Natural killer cell treated with Interleukin-12 subunit alpha and Interleukin-12 subunit beta and Interleukin-15 and Interleukin-18, amount 100 ng/mL, for 72 hours (primary cell): ENCODE measurements at places on chromosomes 7 and 10.

- no peak overlapping the region for H3K27ac ChIP-seq
- DNase-seq: no peak
- peaks cover 60% of the 10 kb centered on the region for H3K36me3 ChIP-seq
- H3K4me1 ChIP-seq: no peaks in the 10 kb centered on the region
Measured at GRCh38 chr10:37952043-37952755, 24.2 kb downstream of the ZNF25 start.

- peaks cover 5% of the 10 kb centered on the region for H3K27me3 ChIP-seq
- H3K4me1 ChIP-seq: no peaks in the 10 kb centered on the region
- no peak overlapping the region for H3K4me3 ChIP-seq
- DNase-seq: no peak
- no peak overlapping the region for H3K27ac ChIP-seq
- H3K36me3 ChIP-seq: no peaks in the 10 kb centered on the region
Measured at GRCh38 chr10:21022821-21023220, 125.7 kb upstream of the NEBL start.

DNA sequence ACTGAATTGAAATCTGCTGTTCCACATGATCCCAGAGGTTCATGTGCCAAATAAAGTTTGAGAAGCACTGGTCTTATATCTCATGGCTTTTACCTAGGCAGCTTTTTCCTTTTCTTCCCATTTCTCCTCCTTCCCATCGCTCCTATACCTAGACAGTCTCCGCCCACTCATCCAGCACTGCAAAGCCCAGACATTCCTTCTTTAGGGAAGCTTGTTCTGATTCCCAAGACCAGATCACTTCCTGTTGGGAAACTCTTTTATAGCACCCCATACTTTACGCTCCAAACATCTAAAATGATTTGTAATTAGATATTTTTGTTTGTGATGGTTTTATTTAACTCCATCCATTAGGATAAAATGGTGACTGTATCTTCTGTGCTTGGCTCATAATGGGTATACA is 75.9 kb downstream of the BMPER start:
- no peak overlapping the region for H3K27ac ChIP-seq
- DNase-seq: no peak
- no peaks in the 10 kb centered on the region for H3K4me1 ChIP-seq
- no peaks in the 10 kb centered on the region for H3K36me3 ChIP-seq
- no peak overlapping the region for H3K4me3 ChIP-seq

DNA sequence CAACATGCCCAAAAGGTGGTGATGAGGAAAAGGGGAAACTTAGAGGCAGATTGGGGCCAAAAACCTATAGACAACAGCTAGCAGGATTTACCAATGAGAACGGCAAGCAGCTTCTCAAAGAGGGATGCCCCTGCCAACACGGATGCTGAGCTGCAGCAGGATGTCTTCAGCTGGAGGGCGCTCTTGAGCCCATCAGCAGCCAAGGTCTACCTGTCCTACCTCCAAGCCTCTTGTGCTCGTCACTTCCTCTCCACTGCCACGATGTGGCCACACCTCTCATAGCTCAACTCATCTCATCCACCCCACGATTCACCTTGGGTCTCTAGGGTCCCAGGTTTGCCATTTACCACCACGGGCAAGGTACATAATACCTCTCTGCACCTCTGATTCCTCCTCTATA is 36.5 kb downstream of the DLG5 start:
- DNase-seq: no peak
- H3K4me1 ChIP-seq: peaks cover 27% of the 10 kb centered on the region
- H3K36me3 ChIP-seq: no peaks in the 10 kb centered on the region
- no peaks in the 10 kb centered on the region for H3K27me3 ChIP-seq

GRCh38 chr7:54947266-54947665 is 71.6 kb upstream of the EGFR start:
- no peak overlapping the region for H3K27ac ChIP-seq
- H3K36me3 ChIP-seq: no peaks in the 10 kb centered on the region
- no peak overlapping the region for H3K4me3 ChIP-seq
- no peak for DNase-seq

DNA sequence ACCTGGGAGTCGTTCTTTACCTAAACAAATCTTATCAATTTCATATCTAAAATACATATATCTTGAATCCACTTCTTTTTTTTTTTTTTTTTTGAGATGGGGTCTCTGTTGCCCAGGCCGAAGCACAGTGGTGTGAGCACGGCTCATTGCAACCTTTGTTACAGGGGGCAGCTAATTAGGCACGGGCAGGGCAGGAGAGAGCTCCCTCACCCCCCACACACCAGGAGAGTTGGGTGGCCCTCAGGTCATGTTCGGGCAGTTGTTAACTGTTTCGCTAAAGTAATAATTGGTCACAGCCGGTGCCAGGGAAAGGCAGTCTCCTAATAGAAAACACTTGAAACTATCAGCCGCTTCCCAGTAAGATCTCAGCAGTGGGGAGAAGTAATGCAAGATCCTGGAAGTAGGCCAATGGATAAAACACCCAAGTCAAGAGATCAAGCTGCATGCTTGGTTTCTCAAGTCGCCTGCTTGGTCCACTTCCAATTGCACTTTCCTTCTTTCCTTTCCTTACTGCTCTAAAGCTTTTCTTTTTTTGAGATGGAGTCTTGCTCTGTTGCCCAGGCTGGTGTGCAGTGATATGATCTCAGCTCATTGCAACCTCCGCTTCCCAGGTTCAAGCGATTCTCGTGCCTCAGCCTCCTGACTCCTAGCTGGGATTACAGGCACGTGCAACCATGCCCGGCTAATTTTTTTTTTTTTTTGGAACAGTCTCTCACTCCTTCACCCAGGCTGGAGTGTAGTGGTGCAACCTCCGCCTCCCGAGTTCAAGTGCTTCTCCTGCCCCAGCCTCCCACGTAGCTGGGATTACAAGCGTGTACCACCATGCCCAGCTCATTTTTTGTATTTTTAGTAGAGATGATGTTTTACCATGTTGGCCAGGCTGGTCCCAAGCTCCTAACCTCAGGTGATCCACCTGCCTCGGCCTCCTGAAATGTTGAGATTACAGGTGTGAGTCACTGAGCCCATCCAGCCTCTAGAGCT is 21.3 kb upstream of the EFCAB10 start:
- H3K4me1 ChIP-seq: no peaks in the 10 kb centered on the region
- H3K27ac ChIP-seq: no peak overlapping the region
- DNase-seq: no peak
- no peaks in the 10 kb centered on the region for H3K36me3 ChIP-seq
- H3K4me3 ChIP-seq: no peak overlapping the region

- H3K4me1 ChIP-seq: no peaks in the 10 kb centered on the region
- no peaks in the 10 kb centered on the region for H3K27me3 ChIP-seq
- H3K27ac ChIP-seq: no peak overlapping the region
- no peak for DNase-seq
Measured at GRCh38 chr7:111867348-111867931, 305.1 kb upstream of the IMMP2L start.

GRCh38 chr10:117346574-117346973 is 28.7 kb downstream of the PDZD8 start:
- no peak overlapping the region for H3K27ac ChIP-seq
- no peaks in the 10 kb centered on the region for H3K27me3 ChIP-seq
- H3K4me1 ChIP-seq: peaks cover 52% of the 10 kb centered on the region
- DNase-seq: no peak
- no peak overlapping the region for H3K4me3 ChIP-seq

DNA sequence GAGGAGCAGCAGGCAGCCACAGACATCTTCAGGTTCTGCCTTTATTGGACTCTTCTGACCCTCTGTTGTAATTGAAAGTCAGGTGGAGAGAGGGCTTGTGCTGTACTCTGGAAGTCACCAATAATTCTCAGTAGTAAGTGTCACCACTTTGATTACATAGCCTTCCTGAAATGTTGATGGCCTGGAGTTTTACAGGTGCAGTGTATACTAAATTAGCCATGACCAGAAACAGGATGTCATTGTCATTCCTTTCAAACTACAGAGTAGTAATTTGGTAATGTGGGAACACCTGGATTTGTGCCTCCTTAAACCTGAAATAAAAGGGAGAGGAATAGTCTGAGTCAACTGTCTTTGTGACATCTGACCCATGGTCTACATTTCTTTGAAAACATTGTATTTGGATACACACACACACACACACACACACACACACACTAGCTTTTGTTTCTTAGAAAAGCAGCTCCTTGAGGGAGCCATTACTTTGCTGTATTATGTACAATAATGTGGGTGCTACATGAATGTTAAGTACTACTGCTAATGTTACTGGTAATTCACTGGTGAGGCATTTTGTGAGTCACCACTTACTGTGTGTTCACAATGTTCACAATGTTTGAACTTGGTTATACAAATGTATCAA is 19.6 kb downstream of the ARL4A start:
- H3K36me3 ChIP-seq: no peaks in the 10 kb centered on the region
- no peak overlapping the region for H3K4me3 ChIP-seq
- no peaks in the 10 kb centered on the region for H3K4me1 ChIP-seq
- H3K27ac ChIP-seq: no peak overlapping the region
- H3K27me3 ChIP-seq: no peaks in the 10 kb centered on the region

GRCh38 chr7:3538041-3538440 is 237.0 kb downstream of the SDK1 start:
- H3K27ac ChIP-seq: no peak overlapping the region
- no peak overlapping the region for H3K4me3 ChIP-seq
- H3K36me3 ChIP-seq: no peaks in the 10 kb centered on the region
- no peaks in the 10 kb centered on the region for H3K4me1 ChIP-seq
- H3K27me3 ChIP-seq: peaks cover 19% of the 10 kb centered on the region

GRCh38 chr10:77675347-77675746 is 37.7 kb upstream of the KCNMA1 start:
- DNase-seq: no peak
- H3K4me1 ChIP-seq: peaks cover 14% of the 10 kb centered on the region
- H3K27ac ChIP-seq: no peak overlapping the region
- H3K4me3 ChIP-seq: no peak overlapping the region
- peaks cover 29% of the 10 kb centered on the region for H3K27me3 ChIP-seq

- no peak for DNase-seq
- H3K27ac ChIP-seq: peak overlapping the region; percentile 62
- no peak overlapping the region for H3K4me3 ChIP-seq
Measured at GRCh38 chr7:44967571-44968446, 11.0 kb downstream of the MYO1G start.

GRCh38 chr7:95316588-95316987 is 7.7 kb downstream of the PON1 start:
- H3K27ac ChIP-seq: no peak overlapping the region
- H3K36me3 ChIP-seq: no peaks in the 10 kb centered on the region
- peaks cover 11% of the 10 kb centered on the region for H3K27me3 ChIP-seq
- H3K4me3 ChIP-seq: no peak overlapping the region

DNA sequence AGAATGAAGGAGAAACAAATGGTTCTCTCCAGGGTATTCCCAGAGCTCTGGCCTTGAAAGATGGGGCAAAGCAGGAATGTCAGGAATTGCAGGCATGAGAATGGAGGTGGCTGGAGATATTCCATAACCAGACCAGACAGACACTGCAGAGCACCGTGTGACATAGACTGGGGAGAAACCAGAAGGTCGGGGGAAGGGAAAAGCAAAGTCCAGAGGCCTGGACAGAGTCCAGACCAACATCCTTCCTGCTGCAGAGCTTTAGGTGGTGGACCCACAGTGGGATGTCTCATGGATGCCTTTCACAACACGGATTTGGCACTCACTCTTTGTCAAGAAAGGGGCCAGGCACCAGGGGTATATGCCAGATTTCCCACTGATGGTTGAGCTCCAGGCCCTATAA is 177.2 kb upstream of the INHBA start:
- peaks cover 58% of the 10 kb centered on the region for H3K4me1 ChIP-seq
- H3K27ac ChIP-seq: peak overlapping the region; percentile 100
- H3K4me3 ChIP-seq: peak overlapping the region; percentile 93
- H3K36me3 ChIP-seq: peaks cover 36% of the 10 kb centered on the region
- no peaks in the 10 kb centered on the region for H3K27me3 ChIP-seq
- DNase-seq: no peak

- no peaks in the 10 kb centered on the region for H3K36me3 ChIP-seq
- no peaks in the 10 kb centered on the region for H3K4me1 ChIP-seq
Measured at GRCh38 chr10:59273445-59273844, 88.9 kb downstream of the FAM13C start.

GRCh38 chr7:31775556-31775955 is 88.5 kb downstream of the PPP1R17 start:
- H3K4me1 ChIP-seq: no peaks in the 10 kb centered on the region
- no peaks in the 10 kb centered on the region for H3K27me3 ChIP-seq
- H3K27ac ChIP-seq: no peak overlapping the region
- H3K4me3 ChIP-seq: no peak overlapping the region
- no peaks in the 10 kb centered on the region for H3K36me3 ChIP-seq
- DNase-seq: no peak

GRCh38 chr10:28910956-28911355 is 233.6 kb downstream of the BAMBI start:
- no peaks in the 10 kb centered on the region for H3K36me3 ChIP-seq
- H3K4me3 ChIP-seq: no peak overlapping the region
- no peak overlapping the region for H3K27ac ChIP-seq
- H3K4me1 ChIP-seq: no peaks in the 10 kb centered on the region
- H3K27me3 ChIP-seq: no peaks in the 10 kb centered on the region
- DNase-seq: no peak

DNA sequence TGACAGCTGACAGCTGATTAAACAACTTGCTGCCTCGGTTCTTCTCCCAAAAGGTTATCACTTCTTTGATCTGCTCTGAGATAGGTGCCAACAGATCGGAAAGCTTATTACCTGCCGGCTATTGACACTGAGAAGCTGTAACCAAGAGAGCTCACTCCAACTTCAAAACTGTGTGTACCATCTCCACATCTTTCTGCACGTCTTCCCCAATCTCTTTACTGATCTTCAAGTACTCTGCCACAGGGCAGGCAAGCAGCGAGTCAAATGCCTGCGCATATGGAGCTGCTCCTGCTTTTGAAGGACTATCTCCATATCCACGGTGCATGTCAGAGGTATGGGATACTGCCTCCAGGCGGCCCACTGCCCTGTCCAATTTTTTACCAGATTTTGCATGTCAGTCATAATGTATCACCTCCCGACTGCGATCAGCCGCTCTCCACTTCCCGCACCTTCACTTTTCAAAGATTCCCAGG is 352 bp upstream of the ZNF485 start:
- H3K4me1 ChIP-seq: peaks cover 13% of the 10 kb centered on the region
- peaks cover 7% of the 10 kb centered on the region for H3K27me3 ChIP-seq
- peak overlapping the region; percentile 81 for H3K27ac ChIP-seq
- H3K36me3 ChIP-seq: peaks cover 18% of the 10 kb centered on the region
- peak overlapping the region; percentile 66 for H3K4me3 ChIP-seq

DNA sequence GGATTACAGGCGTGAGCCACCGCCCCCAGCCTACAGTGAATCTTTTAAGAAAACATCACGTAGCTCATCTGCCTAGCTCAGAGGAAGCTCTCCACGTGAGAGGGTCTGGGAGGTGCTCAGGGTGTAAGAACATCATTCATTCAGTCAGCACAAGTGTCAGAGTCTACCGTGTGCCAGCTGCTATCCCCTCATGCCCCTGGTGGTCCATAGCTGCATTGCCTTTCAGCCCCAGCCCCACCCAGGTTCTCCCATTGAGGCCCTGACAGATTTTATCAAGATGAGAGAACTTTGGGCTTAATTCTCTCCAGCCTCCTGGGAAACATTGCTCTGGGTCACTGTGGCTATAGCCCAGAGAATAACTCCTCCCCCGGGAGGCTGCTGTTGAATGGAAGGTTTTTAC is 45.1 kb downstream of the ZNF503 start:
- H3K27me3 ChIP-seq: peaks cover 8% of the 10 kb centered on the region
- H3K4me1 ChIP-seq: no peaks in the 10 kb centered on the region
- H3K27ac ChIP-seq: no peak overlapping the region
- no peak for DNase-seq
